ENCODE measurements at places on chromosomes 6 and 20. TPM values are rescaled to one million over a fixed set of nuclear protein-coding genes. Genes with fewer than 3 reads are reported as not detected.
A peak's percentile ranks its signal among the peaks of the same experiment; 100 is the strongest.

Gene OPRM1
- not detected for total RNA-seq

DNA sequence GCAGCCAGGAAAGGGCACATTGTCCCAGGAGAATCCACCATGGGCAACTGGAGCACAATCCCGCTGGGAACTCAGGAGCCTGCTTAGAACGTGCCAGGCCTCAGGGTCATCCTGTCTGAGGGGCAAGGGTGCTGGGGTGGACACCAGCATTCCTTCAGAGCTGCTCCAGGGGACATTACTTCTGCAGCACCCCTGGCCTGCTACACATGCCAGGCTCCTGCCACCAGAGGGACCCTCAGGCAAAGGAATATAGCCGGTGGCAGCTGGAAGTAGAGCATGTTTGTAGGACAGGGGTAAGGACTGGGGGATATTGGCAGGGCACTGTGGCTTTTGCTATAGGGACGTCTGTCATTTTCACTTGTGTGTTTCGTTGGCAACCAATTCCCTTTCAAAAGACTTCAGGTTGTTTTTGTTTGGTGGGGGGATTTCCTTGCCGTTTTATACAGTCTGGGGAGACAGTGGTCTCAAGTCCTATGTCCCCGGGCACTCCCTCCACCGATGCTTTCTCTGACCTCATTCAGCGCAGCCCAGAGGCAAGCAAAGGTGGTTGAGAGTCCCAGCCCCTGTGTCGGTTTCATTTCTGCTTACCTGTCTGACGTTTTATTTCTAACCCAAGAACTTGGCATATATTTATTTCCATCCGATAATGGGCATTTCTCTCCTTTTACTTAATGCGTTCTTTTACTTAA, 130.8 kb downstream of the JPH2 start:
- DNase-seq, result peak; percentile 12
- no peak overlapping the region for H3K27ac ChIP-seq
- no peak overlapping the region for H3K4me3 ChIP-seq
- H3K4me1 ChIP-seq, result no peaks in the 10 kb centered on the region
- no peaks in the 10 kb centered on the region for H3K27me3 ChIP-seq
- H3K36me3 ChIP-seq, result peaks cover 36% of the 10 kb centered on the region

GRCh38 chr6:138001750-138002349, 105.4 kb downstream of the PERP start:
- no peaks in the 10 kb centered on the region for H3K27me3 ChIP-seq
- H3K4me3 ChIP-seq, result no peak overlapping the region
- peak; percentile 52 for DNase-seq
- no peaks in the 10 kb centered on the region for H3K4me1 ChIP-seq

- H3K4me1 ChIP-seq, result peaks cover 6% of the 10 kb centered on the region
- no peaks in the 10 kb centered on the region for H3K27me3 ChIP-seq
- no peak for DNase-seq
- no peak overlapping the region for H3K4me3 ChIP-seq
- H3K27ac ChIP-seq, result no peak overlapping the region
- peaks cover 4% of the 10 kb centered on the region for H3K36me3 ChIP-seq
Observed at GRCh38 chr6:144564202-144564601, 279.1 kb downstream of the UTRN start.

- H3K4me1 ChIP-seq, result peaks cover 7% of the 10 kb centered on the region
- H3K27ac ChIP-seq, result no peak overlapping the region
- no peak overlapping the region for H3K4me3 ChIP-seq
- DNase-seq, result no peak
- no peaks in the 10 kb centered on the region for H3K27me3 ChIP-seq
Observed at GRCh38 chr20:38173237-38174156, 8.4 kb upstream of the TGM2 start.

DNA sequence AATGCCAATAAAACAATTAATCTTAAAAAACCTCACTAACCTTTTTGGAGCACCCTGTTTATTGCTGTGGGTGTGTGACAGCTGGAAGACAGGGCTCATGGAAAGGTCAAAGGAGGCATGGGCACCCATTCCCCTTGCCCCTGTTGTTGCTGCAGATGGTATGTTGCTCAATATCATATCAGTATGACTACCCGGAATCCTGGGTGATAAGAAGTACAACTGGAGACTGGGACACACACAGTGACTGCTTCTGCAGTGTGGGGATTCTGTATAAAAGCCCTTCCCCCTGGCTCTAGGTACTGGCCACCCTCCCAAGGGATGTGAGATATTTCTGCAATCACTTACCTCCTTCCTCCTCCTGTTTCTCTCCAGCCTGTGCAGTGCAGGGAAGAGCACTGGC, 47.3 kb upstream of the IL20RA start:
- no peaks in the 10 kb centered on the region for H3K4me1 ChIP-seq
- no peak for DNase-seq
- H3K36me3 ChIP-seq, result no peaks in the 10 kb centered on the region

- no peak for DNase-seq
- no peaks in the 10 kb centered on the region for H3K27me3 ChIP-seq
- no peak overlapping the region for H3K27ac ChIP-seq
- H3K36me3 ChIP-seq, result peaks cover 36% of the 10 kb centered on the region
Observed at GRCh38 chr20:3277686-3278465, 38.9 kb upstream of the SLC4A11 start.

Gene OXT
- not detected for total RNA-seq

Gene ELOVL2
- total RNA-seq, result 0.31 TPM

Gene CEP250
- total RNA-seq, result 34.5 TPM

Gene KCNG1
- total RNA-seq, result 0.31 TPM

GRCh38 chr20:32333181-32333987, 24.7 kb upstream of the ASXL1 start:
- no peaks in the 10 kb centered on the region for H3K4me1 ChIP-seq
- no peak overlapping the region for H3K4me3 ChIP-seq
- H3K27ac ChIP-seq, result peak overlapping the region; percentile 66

- no peaks in the 10 kb centered on the region for H3K27me3 ChIP-seq
- H3K27ac ChIP-seq, result no peak overlapping the region
- H3K4me1 ChIP-seq, result no peaks in the 10 kb centered on the region
- no peaks in the 10 kb centered on the region for H3K36me3 ChIP-seq
- no peak for DNase-seq
Observed at GRCh38 chr6:110188791-110189190, 8.6 kb downstream of the CDC40 start.

GRCh38 chr6:166419286-166419685, 36.5 kb upstream of the MPC1 start:
- H3K4me1 ChIP-seq, result no peaks in the 10 kb centered on the region
- DNase-seq, result no peak
- H3K4me3 ChIP-seq, result no peak overlapping the region
- no peaks in the 10 kb centered on the region for H3K27me3 ChIP-seq
- peaks cover 51% of the 10 kb centered on the region for H3K36me3 ChIP-seq

Gene SCUBE3
- 2.1 TPM for total RNA-seq

DNA sequence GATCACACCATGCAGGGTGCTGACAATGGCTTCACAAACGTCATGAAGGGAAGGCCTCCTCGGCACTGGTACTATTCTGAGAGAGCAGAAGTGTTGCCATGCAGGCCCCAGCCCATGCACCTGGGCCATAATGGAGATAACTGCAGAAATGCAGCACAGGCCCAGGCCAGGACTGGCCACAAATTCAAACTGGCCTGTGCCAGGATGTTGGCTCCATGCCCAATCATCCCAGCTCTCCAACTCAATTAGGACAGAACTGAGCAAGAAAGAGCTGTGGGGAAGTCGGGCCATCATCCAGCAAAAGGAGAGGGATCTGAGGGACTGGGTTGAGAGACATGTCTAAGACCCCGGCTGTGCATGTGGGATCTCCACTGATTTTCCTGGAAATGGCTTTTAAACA, 48.9 kb upstream of the SYNDIG1 start:
- H3K4me1 ChIP-seq, result no peaks in the 10 kb centered on the region
- no peak overlapping the region for H3K4me3 ChIP-seq
- no peaks in the 10 kb centered on the region for H3K36me3 ChIP-seq
- DNase-seq, result no peak
- H3K27me3 ChIP-seq, result no peaks in the 10 kb centered on the region
- no peak overlapping the region for H3K27ac ChIP-seq

DNA sequence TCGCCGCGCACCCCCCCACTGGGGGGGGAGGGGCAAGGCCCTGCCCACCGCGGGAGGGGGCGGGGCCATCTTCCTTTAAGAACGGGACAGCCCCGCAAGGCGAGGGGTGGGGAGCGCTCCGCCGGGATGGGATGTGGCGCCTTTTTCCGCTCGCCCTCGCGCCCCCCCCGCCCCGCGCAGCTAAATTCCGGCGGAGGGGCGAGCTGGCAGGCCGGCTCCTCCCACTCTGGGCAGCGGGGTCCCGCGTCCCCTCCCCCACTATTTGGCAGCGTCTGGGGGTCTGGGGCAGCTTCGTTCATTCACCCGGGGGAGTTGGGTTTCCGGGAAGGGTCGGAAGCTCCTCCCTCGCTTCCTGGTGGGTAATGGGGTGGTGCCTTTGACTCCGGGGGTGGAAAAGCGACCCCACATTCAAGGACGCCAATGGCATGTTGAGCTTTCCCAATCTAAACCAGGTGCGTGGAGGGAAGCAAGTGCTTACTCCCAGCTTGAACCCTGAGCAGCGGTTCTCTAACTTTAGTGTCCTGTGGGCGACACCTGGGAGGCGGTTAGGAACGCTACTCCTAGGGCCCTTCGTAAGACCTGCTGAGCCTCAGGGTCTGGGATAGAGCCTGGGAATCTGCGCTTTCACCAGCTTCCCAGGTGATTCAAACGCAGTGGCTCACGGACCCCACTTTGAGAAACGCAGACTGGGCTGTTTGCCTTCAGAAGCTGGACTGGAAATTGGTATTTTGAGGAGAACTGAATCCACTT, 927 bp downstream of the ASXL1 start:
- peak; percentile 83 for DNase-seq
- H3K4me1 ChIP-seq, result peaks cover 24% of the 10 kb centered on the region
- no peaks in the 10 kb centered on the region for H3K36me3 ChIP-seq
- no peaks in the 10 kb centered on the region for H3K27me3 ChIP-seq
- H3K27ac ChIP-seq, result peak overlapping the region; percentile 89
- H3K4me3 ChIP-seq, result peak overlapping the region; percentile 64

GRCh38 chr6:116314218-116314617, 34.5 kb upstream of the TSPYL1 start:
- no peaks in the 10 kb centered on the region for H3K36me3 ChIP-seq
- no peaks in the 10 kb centered on the region for H3K4me1 ChIP-seq
- DNase-seq, result peak; percentile 46
- H3K4me3 ChIP-seq, result no peak overlapping the region
- H3K27me3 ChIP-seq, result no peaks in the 10 kb centered on the region

Gene DDO
- total RNA-seq, result 1.8 TPM

Gene BPIFA1
- total RNA-seq, result 0.48 TPM

DNA sequence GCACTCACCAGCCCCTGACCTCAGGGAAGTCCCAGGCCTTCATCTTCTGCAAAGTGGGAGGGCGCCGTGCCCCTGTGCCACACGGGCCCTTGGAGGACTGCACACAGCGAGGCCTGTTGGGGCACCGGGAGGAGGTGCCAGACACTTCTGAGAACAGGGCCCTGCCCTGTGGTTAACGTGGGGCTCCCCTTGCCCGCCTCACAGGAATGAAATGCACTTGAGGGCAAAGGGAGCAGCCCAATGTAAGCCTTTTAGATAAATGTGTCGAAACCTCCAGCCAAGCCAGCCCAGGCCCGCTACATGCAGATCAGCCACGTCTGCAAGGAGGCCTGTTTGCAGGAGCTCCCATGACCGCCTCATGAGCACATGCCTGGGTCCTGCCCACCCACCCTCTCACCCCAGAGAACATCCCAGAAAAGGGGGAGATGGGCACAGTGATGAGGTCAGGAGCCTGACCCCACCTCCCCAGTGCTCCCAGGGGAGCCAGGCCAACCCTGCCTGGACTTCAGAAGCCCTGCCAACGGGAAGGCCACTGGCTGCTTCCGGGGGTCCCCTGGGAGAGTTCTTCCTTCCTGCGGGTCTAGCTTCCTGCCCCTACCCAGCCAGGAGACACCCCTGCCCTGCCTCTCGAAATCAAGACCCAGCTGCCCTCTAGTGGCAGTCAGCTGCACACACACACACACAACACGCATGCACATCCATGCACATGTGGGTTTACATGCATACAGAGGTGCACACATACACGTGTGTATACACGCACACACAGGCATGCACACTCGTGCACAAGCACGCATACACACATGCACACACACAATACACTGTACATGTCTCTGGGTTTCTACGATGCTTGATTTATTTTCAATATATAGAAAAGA, 178.7 kb downstream of the TAF4 start:
- H3K4me1 ChIP-seq, result no peaks in the 10 kb centered on the region
- DNase-seq, result peak; percentile 54
- H3K27ac ChIP-seq, result no peak overlapping the region
- H3K27me3 ChIP-seq, result peaks cover 6% of the 10 kb centered on the region
- H3K36me3 ChIP-seq, result no peaks in the 10 kb centered on the region

DNA sequence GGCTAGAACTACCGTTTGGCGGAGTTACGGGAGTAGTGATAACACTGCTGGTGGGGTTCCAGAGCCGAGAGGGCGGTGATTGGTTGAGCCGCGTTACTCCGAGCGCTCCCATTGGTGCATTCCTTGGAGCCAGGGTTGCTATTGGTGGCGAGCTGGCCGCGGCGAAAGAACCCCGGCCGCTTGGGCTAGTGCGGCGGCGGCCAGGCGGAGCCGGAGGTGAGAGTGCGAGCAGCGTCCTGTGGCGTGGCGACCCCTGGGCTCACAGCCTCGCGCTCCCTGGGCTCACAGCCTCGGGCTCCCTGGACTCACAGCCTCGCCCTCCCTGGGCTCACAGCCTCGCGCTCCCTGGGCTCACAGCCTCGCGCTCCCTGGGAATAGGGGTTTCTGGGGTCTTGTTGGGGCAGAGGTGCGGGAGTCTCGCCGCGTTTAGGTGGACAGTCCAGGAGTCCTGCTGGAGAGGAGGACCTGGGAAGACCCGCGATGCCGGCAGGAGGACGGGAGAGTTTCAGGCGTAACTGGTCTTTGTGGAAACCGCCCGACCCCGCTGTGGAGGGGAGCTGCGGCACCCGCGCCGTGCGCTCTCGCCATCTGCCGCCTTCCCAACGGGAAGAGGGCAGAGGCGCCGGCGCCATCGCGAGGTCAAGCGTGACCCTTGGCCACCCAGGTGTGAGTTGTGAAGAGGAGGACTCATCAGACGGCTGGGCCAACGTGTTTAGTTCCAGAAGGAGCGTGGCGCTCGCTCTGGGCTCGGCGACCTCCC, 12.2 kb downstream of the PRDM13 start:
- no peak overlapping the region for H3K27ac ChIP-seq
- no peak for DNase-seq
- no peak overlapping the region for H3K4me3 ChIP-seq
- H3K27me3 ChIP-seq, result peaks cover 80% of the 10 kb centered on the region

GRCh38 chr20:4011226-4011975, 4.0 kb downstream of the RNF24 start:
- H3K27ac ChIP-seq, result peak overlapping the region; percentile 53
- no peak for DNase-seq
- H3K4me1 ChIP-seq, result peaks cover 44% of the 10 kb centered on the region
- no peaks in the 10 kb centered on the region for H3K27me3 ChIP-seq
- H3K36me3 ChIP-seq, result no peaks in the 10 kb centered on the region

- peak overlapping the region; percentile 96 for H3K27ac ChIP-seq
- peak overlapping the region; percentile 4 for H3K4me3 ChIP-seq
- H3K4me1 ChIP-seq, result peaks cover 3% of the 10 kb centered on the region
- peak; percentile 96 for DNase-seq
- no peaks in the 10 kb centered on the region for H3K27me3 ChIP-seq
Observed at GRCh38 chr6:26017632-26017966, 55.0 kb downstream of the TRIM38 start.
